ENCODE measurements at places on chromosomes 6 and 20. TPM values are rescaled to one million over a fixed set of nuclear protein-coding genes. Genes with fewer than 3 reads are reported as not detected.

GRCh38 chr20:43543138-43543537, 15.7 kb upstream of the SGK2 start:
- DNase-seq = no peak

DNA sequence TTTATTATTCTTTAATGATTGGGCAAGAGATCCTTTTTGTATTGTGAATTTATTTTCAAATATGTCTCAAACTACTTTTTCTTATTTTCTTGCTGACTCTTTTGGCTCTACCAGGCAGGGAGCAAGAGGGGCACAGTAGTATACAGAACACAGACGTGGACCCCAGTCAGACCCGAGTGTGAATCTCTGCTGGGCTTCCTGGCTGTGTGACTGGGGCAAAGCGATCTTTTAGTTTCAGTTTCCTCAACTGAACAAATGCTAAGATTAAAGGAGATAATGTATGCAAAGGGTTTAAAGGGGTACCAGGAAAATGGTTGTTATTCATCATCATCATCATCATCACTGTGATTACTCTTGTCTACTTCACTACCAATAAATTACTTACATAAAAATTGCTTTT, 317.5 kb downstream of the HIVEP2 start:
- no peak overlapping the region for H3K27ac ChIP-seq
- no peak overlapping the region for H3K4me3 ChIP-seq
- no peak for DNase-seq
- peaks cover 9% of the 10 kb centered on the region for H3K4me1 ChIP-seq
- H3K36me3 ChIP-seq = no peaks in the 10 kb centered on the region

GRCh38 chr6:32203426-32204267, 11.2 kb upstream of the GPSM3 start:
- H3K27me3 ChIP-seq = peaks cover 6% of the 10 kb centered on the region
- no peak overlapping the region for H3K4me3 ChIP-seq
- H3K27ac ChIP-seq = no peak overlapping the region
- DNase-seq = no peak
- H3K4me1 ChIP-seq = no peaks in the 10 kb centered on the region

DNA sequence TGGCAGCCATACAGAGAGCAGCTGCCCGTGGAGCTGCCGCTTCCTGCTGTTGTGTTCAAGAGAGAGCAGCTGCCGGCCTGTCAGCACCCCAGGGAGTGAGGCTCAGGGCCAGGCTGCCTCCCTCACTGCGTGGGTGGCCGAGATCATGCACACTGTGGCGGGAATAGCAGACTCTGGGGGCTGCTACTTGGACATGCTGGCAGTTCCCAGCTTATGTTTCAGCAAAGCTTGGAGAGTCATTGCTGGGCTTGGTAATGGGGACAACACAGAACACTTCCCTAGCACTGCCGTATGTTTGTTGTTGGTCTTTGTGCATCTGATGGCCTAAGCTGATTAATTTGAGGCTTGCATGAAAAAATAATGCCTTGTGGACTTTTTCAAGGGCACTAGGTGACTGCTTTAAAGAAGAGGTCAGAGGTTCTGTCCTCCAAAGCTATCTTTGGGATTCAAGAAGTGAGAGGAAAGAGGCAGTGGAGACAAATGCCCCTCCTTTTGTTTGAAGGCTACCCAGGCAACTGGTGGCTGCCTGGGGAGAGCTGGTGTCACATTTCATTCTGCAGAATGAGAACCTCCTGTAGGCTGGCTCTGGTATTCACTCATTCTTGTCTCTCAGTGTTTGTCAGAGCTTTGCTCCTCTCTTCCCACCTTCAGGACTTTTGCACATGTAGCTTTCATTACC, 18.8 kb downstream of the MRAP2 start:
- peak; percentile 47 for DNase-seq
- H3K4me1 ChIP-seq = peaks cover 34% of the 10 kb centered on the region
- peak overlapping the region; percentile 38 for H3K4me3 ChIP-seq

- no peak overlapping the region for H3K4me3 ChIP-seq
- no peak overlapping the region for H3K27ac ChIP-seq
- peaks cover 10% of the 10 kb centered on the region for H3K36me3 ChIP-seq
- H3K4me1 ChIP-seq = peaks cover 42% of the 10 kb centered on the region
These were observed 4.9 kb downstream of the GPR31 start for GRCh38 chr6:167152862-167153261.

DNA sequence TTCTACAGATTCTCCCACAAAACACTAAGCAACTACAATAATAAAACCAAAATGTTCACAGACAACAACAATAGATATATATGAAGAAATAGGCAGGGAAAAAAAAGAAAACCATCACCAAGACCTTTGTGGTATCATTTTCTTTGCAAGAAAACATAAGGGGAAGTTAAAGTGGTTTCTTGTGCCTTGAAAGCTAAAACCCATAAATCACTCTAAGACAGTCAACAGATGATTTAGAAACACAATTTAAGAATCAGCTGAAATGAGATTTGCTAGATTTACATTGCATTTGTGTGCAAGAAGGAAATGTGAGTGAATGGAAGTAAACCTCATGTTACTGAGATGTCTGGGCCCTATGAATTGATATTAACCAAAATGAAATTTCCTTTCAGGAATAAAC, 1265.4 kb upstream of the GJE1 start:
- no peaks in the 10 kb centered on the region for H3K27me3 ChIP-seq
- H3K4me3 ChIP-seq = no peak overlapping the region
- no peak overlapping the region for H3K27ac ChIP-seq
- no peak for DNase-seq
- peaks cover 4% of the 10 kb centered on the region for H3K36me3 ChIP-seq

Gene MYLK4
- 0.05 TPM for total RNA-seq

Gene BEND3
- total RNA-seq = 25.4 TPM

Gene OR2H2
- not detected for total RNA-seq

Gene TREM1
- total RNA-seq = not detected
